ENCODE measurements at places on chromosomes 4 and X.

DNA sequence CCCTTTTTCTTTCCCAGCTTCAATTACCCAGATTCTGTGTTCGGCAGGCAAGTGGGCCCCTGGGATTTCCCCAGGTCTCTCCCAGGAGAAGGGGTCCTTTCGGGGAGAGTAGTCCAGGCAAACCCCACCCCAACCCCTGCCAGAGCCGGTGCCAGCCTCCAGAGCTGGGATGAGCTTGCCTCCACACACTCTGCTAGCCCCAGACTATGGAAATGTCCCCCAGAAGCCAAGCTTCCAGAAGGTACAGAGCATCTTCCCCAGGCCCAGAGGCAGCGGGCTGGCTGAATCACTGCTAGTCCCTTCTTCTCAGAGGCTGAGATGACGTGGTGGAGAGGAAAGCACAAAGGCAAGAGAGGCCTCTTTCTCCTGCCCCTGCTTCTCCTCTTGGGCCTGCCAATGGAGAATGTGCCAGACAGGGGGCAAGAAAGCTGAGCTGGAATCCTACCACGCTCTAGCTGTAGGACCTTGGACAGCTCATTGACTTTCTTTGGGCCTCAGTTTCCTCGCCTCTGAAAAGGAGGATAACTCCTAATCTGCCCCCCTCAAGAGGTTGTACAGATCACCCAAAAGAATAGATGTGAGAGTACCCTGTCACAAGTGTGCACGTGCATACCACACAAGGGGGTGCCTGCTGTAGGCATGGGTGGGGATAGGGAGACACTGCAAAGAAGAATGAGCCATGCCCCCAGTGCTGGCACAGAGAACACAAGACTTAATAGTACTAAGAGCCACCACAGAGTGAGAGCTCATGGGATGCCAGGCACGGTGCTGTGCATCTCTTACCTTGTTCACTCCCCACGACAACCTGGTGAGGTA lies 2.1 kb downstream of the SASH3 start:
- DNase-seq: no peak

DNA sequence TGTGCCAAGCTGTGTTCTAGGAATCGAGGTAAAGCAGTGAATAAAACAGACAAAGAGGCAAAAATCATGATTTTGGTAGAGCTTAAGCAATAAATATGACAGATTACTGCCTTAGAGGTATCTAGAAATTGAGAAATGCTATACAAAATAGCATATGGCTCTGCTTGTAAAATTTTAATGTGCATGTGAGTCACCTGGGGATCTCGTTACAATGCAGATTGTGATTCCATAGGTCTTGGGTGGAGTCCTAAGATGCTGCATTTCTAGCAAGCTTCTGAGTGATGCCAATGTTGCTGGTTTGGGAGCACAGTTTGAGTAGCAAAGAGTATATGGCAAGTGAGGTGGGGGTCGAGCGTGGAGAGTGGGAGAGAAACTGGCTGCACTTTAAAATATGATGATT lies 697.3 kb upstream of the MAGEB2 start:
- no peak for DNase-seq

- DNase-seq: no peak
Observed at GRCh38 chr4:86657382-86657781, 63.3 kb downstream of the PTPN13 start.

GRCh38 chrX:24369816-24370215 lies 9.4 kb downstream of the SUPT20HL1 start:
- no peak for DNase-seq

- DNase-seq: no peak
Observed at GRCh38 chrX:29468911-29469494, 746.4 kb upstream of the MAGEB2 start.

DNA sequence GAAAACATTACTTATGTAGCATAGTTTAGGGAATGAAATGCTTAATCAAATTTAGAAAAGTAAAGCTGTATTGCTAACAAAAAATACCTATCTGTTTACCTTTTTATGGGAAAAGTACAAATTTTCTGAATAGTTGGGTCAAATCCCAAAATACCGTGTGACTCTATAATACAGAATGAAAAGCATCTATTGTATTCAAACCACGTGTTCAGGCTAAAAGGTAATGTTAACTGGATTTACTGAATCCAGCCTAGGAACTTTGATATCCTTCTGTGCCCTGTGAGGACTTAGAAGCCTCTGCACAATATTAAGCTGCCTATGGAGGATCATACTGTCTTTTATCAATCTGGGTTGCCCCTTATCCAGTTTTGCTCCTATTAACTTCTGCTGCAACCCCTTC lies 36.3 kb upstream of the AGA start:
- DNase-seq: no peak

GRCh38 chr4:84219656-84220055 lies 279.4 kb downstream of the NKX6-1 start:
- no peak for DNase-seq

DNA sequence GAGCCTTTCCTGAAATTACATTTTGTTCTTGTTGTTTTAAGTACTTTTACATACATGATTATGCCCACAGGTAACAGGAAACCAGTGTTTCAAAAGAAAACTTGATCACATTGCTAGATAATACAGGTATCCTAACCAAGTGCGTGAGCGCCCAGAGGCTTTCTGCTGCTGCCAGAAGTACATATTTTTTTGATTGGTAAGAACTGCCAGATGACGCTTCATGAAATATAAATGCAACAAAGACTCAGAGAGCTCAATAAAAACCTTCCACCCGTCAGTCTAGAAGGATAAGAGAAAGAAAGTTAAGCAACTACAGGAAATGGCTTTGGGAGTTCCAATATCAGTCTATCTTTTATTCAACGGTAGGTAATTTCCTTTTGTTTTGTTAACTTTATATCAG lies at the start of gene EPGN:
TSS of gene EPGN (plus strand) at position 256 of the 400 bp plus-strand sequence. CDS start at position 320, 64 bp downstream.
- DNase-seq: no peak

- no peak for DNase-seq
Observed at GRCh38 chr4:57043347-57044251, 64.9 kb downstream of the POLR2B start.

DNA sequence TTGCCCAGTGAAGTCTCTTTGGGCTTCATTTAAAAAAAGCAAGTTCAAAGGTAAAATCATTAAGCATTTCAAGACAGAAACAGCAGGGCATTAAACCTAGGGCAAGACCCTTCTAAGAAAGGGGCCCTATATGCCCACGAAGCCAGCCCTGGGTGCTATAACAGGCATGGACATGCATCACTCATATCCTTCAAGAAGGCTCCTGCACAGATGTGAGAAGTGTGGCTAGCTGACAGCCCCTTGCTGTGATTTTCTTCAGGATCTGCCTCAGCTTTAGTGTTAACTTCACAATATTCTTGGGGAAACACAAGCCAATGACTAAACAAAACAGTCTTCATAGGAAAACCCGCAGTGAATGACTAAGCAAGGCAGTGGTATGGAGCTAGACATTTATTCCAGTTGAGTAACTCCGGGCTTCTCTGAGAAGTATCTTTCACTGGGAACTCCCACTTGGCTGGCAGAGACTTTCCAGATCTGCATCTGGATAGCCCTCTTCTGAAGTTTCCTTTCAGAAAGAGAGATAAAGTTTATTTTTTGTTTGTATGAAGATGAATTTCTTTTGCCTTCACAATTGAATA lies 11.9 kb upstream of the MAOA start:
- no peak for DNase-seq

GRCh38 chr4:173057901-173058300 lies 110.7 kb upstream of the GALNT7 start:
- DNase-seq: no peak

DNA sequence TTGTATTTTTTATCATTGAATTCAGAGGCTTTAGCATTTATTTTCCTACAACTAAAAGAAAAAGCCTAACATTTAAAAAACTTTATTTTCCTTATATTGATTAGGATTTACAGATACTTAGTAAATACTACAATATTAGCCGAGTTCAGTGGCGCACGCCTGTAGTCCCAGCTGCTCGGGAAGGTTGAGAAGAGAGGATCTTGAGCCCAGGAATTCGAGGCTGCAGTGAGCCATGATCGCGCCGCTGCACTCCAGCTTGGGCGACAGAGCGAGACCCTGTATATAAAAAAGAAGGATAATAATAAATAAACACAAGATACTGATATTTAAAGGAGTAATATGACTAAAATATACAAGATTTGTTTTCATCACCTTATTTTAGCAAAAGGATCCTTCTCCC lies 681 bp upstream of the UPF3B start:
- no peak for DNase-seq

DNA sequence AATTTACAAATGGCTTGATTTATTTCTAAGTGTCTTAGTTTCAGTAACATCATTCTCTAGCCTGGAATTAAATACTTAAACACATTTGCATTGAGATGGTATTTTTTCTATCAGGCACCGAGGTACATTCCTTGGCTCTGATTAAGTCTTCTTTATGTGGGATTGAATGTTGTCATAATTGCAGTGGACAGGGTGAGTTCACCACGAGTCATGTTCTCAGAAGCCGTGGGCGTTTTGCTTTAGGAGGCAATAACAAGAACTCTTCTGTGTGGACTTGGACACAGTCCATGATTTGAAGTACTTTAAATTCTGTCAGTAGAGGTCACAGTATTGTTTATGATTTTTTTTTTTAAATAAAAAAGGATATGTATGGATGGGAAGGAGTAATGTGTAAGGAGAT lies 57.1 kb upstream of the EFHC2 start:
- DNase-seq: peak; percentile 64

GRCh38 chr4:1239950-1240307 lies 9.0 kb downstream of the CTBP1 start:
- DNase-seq: no peak

DNA sequence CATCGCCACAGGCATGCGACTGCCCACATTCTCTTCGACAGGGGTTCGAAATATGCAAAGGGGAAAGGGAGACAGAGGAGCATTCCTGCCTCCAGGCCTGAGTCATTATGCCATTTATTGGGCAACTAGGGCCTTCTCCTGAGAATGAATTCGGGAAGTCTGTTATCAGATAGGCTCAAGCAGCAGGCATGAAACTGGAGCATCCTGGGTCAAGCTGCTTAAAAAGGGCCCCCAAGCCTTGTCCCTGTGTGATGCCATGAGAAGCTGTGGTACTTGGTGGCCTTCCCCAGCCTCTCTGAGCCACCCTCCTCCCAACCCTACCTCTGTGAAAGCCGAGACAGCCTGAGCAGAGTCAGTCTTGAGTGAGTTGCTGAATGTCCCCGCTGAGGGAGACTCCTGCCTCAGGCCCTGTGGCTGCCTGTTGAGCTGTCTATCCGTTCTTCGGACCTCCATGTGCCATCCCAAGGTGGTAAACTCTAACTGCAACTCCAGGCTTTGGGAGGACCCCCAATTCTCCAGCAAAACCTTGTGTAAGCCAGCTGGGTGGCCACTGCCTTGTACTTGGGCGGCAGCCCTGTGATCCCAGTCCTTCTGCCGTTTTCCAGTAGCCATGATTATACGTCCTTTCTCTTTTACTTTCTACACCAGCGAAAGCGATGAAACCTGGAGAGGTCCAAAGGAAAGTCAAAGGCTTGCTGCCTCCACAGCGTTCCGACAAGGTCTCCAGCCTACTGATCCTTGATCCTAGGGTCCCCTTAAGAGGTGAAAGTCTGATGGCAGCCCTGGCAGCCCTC lies 37.7 kb downstream of the NBDY start:
- no peak for DNase-seq

DNA sequence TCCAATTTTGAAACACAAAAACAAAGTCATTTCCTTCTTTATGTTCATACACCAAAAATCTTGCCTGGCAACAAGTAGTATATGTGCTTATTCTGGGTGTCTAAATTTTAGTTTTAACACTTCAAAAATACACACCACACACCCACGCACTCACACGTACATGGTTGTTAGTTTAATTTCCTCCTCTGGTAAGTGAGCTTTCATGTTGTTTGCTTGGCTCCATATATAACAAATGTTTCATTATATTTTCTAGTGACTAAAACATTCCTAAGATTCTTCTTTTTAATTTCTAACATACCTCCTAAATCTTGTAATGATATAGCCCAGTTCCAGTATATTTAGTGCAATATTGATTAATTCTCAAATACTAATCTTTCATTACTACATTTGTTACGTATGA lies 80.9 kb downstream of the PRDM5 start:
- DNase-seq: no peak

GRCh38 chr4:106892786-106893185 lies 143.3 kb downstream of the DKK2 start:
- no peak for DNase-seq

GRCh38 chr4:38921151-38921550 lies 53.5 kb downstream of the FAM114A1 start:
- no peak for DNase-seq

DNA sequence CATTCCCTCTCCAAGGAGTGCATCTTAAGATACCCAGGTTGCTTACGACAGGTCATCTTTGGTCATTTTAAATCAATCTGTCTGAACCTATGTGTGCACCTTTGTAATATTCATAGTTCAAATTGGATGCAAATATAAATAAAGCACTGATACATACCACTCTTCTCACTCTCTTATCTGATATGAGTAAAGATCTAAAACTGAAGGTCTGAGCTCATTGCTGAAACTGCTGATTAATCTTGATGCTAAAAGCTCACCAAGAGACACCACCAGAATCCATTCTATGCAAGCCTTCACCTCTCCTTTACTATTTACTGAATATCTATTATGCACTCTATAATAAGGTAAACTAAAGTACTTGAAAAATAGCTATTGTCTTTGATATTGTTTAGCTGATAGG lies 16.6 kb downstream of the HSD17B13 start:
- no peak for DNase-seq

- no peak for DNase-seq
Observed at GRCh38 chr4:1417522-1418390, 11.5 kb upstream of the NKX1-1 start.

DNA sequence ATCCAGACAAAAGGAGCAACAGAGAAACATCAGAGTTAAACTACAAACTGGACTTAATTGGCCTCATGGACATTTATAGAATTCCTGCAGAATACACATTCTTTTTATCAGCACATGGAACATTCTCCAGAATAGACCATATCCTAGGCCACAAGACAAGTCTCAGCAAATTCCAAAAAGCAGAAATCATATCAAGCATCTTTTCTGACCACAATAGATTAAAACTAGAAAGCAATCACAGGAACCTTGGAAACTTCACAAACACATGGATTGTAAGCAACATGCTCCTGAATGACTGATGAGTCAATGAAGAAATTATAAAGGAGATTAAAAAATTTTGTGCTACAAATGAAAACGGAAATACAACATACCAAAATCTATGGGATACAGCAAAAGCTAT lies 526.7 kb downstream of the PCDH7 start:
- no peak for DNase-seq

- DNase-seq: no peak
Observed at GRCh38 chrX:150625875-150626274, 57.5 kb downstream of the MTM1 start.

DNA sequence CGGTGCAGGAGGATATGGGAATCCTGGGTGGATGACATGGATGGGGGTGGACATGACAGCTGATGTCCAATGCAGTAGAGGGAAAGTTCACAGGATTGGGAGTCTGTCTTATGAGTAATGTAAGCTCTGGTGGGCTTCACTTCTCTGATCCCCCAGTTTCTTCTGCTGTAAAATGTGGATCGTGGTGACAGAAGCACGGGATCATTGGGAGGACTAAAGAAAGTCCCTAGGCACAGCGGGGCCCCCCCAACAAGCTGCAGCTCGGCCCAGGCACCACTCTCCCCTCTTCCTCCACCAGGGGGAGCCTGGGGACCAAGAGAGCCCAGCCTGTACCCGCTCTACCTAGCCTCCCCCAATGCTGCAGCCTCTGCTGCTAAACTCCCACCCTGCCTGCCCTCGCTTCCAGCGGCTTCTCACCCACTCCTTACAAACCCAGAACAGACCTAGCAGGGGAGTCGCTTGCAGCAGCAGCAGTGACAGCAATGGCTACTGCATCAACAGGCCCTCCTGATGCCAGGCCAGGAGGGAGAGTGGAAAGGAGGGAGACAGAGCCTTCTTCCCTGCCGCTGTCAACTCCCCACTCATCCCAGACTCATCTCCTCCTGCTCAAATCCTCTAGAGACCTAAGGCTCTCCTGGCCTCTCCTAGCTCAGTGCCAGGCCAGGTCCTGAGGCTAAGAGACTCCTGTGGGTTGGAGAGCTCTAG lies 36.1 kb upstream of the IQSEC2 start:
- DNase-seq: no peak
